ENCODE measurements at places on chromosomes 4 and X.

DNA sequence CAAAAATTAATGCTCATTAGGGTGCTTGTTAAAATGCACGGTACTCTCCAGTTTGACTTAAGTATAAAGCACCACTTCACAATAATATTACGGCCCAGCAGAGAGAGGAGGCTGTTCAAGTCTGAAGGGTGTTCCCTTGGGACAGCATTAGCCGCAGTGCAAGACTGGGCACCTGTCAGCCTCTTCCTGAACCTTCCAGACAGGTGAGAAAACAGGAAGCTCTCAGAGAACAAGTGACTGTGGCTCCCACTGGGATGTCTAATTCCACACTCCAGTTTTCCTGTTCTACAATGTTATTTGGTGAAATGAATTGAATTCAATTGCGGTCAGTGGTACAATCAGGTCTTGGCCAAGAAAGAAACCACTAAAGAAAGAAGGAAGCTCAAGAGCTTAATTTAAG lies 414.4 kb downstream of the SMARCA1 start:
- no peak for DNase-seq

DNA sequence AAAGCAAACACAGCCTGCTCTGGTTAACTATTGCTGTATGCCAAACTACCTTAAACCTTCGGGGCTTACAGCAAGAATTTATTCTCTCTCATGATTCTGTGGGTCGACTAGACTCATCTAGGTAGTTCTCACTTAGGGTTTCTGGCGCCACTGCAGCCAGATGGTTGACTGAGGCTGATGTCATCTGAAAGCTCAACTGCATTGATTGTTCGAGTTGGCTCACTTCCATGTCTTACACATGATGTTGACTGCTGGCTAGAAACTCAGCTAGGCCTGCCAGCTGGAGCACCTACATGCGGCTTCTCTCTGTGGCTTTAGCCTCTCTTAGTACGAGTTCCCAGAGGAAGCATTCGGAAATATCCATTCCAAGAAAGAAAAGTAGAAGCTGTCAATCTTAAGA lies 103.2 kb downstream of the SRPX start:
- DNase-seq = no peak

GRCh38 chr4:72938516-72938915 lies 131.0 kb downstream of the COX18 start:
- no peak for DNase-seq

DNA sequence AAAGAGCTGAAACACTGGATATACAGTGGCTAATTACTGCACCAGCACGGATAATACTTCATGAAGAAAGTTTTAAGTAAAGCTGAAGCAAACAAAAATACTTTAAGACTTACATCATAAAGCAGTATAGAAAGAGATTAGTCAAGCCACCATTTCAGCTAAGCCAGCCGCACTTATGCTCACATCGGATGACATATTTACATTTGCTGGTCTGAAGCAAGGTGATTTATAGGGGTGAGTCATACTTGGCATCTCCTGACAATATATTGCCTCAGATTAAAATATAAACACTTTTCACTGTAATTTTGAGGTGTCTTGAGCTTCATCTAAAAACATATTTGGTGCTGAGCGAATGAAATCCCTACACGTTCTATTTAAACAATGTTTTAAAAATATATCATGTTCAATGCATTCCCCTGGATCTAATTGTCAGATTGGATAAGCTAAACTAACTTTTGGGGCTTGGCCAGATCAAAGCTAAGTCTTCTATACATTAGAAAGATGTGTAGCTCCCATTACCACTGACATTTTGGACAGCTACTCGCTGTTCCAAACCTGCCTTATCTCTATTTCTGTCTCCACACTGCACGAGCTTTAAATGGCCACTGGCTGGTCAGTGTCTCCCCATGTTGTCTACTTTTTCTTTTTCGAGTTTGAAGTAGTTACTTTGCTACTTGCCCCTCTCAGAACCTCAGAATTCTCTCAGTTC lies 103.2 kb downstream of the VCX2 start:
- no peak for DNase-seq

DNA sequence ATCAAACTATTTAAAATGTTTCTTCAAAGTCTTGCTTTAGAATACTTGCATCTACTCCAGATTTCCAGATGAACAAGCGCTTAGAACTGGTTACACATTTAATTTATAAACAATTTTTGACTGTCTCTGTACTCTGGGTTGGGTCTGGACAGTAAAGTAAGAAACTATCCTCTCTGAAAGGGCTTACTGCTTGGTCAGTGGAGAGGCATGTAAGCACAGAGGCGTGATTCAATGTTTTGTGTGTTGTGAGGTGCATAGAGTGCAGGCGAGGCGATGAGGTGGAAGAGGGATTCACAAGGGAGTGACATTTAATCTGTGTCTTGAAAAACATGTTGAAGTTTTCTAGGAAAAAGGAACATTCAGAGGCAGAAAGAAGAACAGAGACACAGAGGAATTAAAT lies 231.4 kb downstream of the VEGFC start:
- no peak for DNase-seq

DNA sequence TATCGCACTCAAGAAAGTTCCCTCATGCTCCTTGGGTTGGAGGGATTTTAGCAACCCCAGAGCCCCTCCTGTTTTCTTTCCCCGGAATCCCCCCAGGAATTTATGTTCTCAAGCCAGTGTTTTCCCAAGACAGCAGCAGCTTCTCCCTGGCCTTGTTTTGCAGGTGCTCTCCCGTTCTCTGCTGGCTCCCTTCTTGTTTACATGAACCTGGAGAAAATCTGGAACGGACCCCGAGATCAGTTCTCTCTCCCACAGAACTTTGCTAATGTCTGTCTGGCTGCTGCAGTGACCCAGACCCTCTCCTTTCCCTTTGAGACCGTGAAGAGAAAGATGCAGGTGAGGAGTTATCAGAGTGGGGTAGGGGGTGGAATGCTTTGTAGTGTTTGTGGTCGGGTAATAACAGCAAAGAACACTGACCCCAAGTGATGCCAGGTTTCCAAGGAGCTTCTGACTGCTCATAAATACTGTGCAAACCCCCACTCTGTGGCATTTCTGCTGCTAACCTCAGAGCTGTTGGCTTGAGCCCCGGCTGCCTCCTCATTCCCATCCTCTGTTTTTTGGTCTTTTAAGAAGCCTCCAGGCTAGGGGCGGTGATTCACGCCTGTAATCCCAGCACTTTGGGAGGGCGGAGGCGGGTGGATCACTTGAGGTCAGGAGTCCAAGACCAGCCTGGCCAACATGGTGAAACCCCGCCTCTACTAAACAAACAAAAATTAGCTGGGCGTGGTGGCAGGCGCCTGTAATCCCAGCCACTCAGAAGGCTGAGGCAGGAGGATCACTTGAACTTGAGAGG lies 11.1 kb downstream of the SLC25A43 start:
- no peak for DNase-seq

- peak; percentile 89 for DNase-seq
Measured at GRCh38 chr4:3783693-3784306, 17.6 kb downstream of the ADRA2C start.

Measured in iPS-NIHi11 (cell line).